ENCODE measurements at places on chromosomes 13 and 19.

DNA sequence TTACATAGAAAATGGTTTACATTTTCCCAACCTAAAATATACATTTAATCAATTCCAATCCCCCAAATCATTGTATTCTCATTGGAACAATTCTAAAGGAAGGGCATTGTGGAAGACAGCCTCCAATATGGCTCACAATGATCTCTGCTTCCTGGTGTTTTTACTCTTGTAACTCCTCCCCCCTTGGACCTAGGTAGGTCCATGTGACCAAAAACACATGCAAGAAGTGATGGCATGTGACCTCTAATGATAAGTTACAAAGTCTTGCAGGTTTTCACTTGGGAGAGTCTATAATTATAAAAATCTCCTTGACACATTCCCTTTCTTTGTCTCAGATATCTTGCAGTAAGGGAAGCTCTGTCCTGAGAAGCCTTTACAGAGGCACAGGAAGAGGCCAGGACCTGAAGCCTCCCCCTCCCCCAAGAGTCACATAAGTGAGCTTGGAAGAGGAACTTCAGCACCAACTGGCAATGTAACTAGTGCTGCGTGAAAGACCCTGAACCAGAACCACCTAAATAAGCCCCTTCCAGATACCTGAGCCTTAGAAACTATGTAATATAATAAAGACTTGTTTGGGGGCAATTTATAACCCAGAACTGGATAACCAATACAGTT lies 816.2 kb upstream of the ATXN8OS start:
- no peak for DNase-seq

GRCh38 chr19:13116282-13117175 lies at the start of gene TRMT1:
Gene TRMT1, minus strand, starts transcription at chr19:13116740. Its CDS starts 341 bp downstream, at chr19:13116399.
- peak; percentile 91 for DNase-seq

DNA sequence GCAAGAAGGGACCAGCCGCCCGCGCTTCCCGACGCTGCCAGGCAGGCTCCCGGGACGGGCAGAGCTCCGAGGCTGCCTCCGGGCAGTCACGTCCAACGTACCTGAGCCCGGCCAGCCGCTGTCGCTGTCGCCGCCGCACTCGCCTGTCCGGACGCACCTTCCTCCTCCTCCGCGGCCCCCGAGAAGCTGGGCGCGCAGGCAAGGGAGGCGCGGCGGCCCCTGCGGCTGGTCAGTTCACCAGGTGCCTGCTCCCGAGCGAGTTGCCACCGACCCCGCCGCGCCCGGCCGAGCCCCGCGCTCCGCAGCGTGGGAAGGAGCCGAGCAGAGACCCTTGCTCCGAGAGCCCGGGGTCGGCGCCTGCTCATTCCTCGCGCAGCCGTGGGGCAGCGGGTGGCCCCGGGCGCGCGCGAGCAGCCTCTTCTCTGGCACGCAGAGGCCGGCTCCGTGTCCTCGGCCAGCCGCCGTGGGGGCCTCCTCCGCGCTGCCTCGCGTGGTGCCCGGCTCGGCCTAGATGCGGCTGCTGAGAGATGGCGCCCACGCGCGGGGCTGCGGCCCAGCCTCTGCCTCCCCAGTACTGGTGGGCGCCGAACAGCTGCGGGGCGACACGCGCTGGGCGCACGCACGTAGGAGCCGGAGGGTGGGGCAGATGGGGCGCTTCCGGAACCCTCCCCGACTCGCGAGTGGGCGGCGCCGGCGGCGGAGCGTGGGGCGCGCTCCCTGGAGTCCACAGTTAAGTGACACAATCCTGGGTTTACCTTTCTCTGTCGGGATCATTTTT lies 419.4 kb downstream of the UQCRFS1 start:
- no peak for DNase-seq

DNA sequence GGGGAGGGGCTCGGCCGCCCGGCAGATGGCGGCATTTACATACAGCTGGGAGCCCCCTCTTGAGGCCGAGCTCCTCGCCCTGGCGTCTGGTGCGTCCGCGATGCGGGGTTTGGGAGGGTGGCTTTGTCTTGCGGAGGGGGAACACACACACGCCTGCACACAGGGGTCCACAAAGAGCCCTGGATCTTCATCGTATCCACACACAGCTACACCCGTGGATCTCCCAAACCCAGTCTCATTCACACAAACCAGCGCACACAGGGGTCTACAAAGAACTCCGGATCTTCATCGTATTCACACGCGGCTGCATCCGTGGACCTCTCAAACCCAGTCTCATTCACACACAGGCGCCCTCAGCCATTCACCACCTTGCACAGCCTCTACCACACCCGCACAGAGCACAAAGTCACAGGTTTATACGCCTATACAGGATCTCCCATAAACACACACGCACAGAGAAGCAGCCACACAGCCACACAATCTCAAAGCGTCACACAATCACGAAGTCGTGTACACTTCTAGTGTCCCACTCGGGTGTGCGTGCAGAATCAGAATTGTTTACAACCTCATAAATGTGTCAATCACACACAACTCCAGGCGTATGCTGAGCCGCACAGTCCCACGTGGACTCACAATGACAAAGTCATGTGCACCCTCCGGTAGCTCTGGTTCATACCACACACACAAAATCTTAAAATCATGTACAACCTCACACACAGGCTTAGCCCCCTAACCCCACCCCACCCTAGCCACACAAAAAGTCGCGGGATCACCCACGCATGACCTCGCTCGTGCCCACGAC lies 550 bp upstream of the DLL3 start:
- no peak for DNase-seq

DNA sequence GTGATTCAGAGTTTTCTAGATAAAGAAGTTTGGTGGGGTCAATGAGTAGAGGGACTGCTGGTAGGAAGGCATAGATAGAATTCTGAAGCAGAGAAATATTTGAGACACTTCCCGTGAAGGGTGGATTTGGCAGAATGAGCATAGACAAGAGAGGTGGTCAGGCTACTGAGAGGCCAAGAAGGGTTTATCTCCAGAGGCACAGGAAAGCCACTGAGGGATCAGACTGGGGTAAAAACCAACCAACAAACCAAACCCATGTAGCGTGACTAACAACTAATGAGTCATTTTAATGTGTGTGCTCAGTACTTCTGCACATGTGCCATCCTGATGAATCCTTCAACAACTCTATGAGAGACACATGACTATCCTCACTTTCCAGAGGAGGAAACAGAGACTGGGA lies 60.0 kb upstream of the SERP2 start:
- DNase-seq: no peak

DNA sequence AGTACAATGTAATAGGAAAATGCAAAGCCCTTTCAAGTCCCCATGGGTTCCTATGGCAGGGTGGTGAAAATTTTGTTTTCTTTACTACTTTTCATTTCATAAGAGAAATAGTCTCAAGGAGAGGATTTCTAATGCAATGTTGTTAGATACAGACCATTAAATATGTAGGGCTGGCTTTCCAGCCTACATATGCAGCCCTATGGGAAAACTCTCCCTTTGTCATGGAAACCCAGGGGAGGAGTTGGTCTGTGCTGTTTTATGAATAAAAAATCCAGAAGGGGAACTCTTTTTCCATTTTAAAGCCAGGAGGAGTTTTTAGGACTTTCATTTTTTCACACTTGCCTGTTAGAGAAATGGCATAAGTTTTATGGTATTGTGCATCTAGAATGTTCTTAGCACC lies 119.6 kb downstream of the DCT start:
- DNase-seq: no peak

DNA sequence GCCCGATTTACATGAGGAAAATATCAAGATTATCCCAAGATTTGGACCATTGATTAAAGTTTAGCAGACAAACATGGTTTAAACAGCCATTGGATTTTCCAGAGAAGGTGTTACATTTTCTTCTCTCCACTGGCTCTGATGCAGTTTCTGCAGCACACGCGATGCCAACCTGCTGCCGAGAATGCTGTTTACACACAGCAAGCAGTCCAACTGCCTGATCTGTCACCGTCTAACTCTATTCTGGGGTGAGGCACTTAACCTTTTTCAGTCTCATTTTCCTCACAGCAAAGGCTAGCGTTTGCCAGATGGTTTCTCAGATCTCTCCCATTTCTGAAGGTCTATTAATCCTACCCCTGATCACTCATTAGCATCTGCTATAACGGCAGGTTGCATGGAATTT lies 763.5 kb upstream of the GPC6 start:
- DNase-seq: no peak

DNA sequence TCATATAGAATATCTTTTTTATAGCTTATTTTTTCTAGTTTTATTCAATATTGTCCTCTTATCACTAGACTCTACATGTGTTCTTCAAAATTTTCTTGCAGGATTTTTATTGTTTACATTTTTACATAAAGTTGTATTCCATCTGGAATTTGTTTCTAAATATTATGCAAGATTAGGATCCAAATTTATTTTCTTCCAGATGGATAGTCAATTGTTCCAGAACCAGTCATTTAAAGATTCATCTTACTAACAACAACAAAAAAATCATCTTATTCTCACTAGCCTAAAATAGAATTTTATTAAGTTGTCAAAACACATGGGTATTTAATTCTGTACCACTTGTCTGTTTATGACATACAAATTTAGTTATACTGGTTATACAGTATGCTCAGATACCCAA lies 390.4 kb upstream of the GPC6 start:
- no peak for DNase-seq

DNA sequence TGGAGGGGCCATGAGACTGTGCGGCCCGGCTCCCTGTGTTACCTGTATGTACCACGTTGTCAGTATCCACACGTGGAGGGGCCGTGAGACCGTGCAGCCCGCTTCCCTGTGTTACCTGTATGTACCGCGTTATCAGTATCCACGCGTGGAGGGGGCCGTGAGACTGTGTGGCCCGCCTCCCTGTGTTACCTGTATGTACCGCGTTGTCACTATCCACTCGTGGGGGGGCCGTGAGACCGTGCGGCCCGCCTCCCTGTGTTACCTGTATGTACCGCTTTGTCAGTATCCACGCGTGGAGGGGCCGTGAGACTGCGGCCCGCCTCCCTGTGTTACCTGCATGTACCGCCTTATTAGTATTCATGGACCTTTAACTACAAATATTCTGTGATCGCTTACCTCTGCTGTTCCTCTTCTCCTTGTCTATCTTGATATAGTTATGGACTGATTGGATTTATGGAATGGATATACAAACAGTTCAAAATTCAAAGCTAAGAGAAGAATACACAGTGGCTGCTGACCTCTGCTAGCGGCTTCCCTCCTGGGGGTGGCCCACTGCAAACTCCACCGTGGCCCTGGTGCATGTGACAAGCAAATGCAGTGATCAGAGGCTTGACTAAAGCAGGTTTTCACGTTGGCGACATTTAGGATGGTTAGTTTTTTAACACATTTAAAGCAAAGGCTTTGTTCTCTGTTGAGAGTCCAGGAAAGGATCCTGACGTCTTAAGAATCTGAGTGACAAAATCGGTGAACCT lies 38.7 kb downstream of the ATP11A start:
- no peak for DNase-seq

DNA sequence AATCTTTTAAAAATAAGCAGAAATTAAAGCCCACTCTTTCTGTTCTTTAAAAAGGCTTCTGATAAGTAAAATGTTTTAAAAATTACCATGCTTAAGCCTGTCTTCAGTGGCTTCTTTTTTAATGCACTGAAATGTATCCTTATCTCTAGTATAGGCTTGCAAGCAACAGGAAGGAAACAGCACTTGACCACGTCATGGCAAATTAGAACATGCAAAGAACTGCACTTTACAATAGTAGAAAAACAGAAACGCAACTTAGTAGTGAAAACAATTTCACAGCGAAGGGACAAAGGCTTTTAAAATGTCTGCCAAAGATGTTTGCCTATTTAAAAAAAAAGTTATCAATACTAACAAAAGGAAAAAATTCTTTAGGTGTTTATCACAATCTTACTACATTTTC lies 36.3 kb downstream of the ELF1 start:
- DNase-seq: peak; percentile 90

GRCh38 chr13:65977525-65977924 lies 1252.6 kb downstream of the PCDH9 start:
- DNase-seq: no peak

GRCh38 chr19:10190026-10190425 lies 4.7 kb downstream of the DNMT1 start:
- DNase-seq: no peak

GRCh38 chr13:27391471-27391870 lies 32.9 kb upstream of the GTF3A start:
- no peak for DNase-seq

DNA sequence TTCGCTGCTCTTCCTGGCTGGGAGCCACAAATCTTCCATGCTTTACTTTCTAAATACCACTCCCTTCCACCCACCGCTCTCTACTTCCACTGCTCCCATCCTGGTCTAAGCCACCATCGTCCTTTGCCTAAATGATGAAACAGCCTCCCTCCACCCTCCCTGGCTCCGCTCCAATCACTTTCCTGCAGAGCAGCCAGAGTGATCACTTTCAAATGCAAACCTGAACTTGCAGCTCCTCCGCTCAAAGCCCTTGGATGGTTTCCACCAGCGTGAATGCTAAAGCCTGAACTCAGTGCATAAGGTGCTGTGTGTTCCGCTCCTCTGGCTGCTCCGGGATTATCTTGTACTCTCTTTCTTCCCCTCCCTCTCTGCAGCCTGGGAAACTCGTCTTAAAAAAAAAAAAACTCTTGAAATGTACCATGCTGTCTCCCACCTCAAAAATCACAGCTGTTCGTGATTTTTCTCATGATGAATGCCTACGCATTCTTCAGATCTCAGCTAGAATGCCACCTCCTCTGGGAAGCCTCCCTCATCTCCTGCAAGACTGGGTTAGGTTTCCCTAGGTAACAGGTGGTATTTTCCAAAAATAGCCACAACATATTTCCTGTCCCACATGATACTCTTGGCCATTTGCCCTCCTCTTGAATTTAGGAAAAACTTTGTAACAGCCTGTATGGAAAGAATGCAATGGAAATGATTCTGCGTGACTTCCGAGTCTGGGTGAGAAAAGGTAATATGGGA lies 3.7 kb upstream of the SIN3B start:
- DNase-seq: no peak

DNA sequence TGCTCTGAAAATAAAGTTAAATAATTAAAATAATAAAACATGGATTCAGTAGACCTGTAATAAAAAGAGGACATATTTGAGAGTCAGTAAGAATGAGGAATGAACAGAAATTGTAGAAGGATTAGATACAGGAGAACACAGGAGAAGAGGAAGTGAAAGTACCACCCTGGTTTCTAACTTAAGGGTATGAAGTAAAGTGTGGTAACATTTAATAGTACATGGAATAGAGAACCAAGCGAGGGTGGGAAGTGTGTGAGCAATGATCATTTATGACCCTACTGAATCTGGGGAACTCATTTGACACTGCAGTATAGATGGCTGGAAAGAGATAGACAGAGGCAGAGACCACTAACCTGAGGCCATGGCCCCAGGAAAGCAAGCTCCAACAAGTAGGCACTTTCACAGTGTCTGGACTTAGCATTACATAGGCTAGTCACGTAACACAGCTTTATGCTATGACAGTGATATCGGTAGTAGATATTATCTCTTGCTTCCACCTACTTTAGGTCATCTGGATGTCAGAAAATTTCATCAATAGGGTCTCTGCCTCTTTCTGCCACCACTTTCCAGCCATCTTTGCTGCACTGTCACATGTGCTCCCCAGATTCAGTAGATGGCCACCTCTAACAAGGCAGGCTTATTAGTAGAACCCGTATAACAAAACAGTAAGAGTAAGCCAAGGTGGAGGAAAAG lies 633.9 kb upstream of the MIR17HG start:
- no peak for DNase-seq

- DNase-seq: no peak
Measured at GRCh38 chr13:36685927-36686326, 12.1 kb downstream of the SERTM1 start.
